Calu3 (cell line): ENCODE measurements at places on chromosomes 1 and 21. TPM values are rescaled to one million over a fixed set of nuclear protein-coding genes. Genes with fewer than 3 reads are reported as not detected.

Gene BRDT
- not detected in 2 replicates for total RNA-seq

Gene CHIT1
- total RNA-seq: not detected in 2 replicates

DNA sequence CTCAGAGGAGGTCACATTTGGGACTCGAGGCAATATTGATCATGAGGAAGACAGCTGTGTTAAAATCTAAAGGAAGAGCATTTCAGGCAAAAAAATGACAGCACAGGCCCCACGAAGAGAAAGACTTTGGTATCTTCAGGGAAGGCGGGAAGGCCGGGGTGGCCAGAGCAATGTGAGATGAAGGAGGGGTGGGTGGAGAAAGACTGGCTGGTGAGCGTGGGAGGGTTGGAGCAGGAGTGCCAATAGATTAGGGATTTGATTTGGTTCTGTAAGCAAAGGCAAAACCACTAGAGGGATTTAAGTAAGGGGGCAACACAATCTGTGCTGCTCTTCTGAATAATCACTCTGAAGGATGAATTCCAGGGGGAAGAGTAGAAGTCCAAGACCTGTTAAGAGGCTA is 48.0 kb upstream of the BCL9 start:
- no peak overlapping the region for H3K4me3 ChIP-seq
- no peak overlapping the region for H3K27ac ChIP-seq
- no peaks in the 10 kb centered on the region for H3K27me3 ChIP-seq

DNA sequence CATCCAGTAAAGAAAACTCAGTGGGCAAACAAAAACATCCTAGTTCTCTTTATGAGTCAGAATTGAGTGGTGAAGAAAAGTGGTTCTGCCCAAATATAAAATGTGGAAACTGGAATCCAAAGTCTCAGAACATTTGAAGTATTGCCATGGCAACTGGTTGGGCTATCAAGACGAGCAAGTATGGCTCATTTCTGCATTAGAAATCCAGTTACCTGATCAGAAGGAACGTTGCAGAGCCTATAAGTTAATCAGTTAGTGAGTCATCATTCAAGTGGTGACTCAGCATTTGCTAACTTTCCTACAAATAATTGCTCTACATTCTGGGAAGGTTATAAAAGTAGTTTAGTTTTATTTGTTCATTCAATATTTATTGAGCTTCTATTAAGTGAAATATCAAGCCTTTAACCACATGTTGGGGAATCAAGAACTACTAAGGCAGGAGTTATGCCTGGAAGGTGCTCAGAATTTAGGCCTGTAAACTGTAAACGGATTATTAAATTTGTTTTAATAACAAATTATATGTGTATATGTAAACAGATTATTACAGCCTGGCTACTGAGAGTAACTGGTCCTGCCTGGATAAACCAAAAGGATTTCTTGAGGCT is 104.3 kb downstream of the PAPPA2 start:
- H3K27me3 ChIP-seq: peaks cover 32% of the 10 kb centered on the region
- no peak for DNase-seq
- H3K36me3 ChIP-seq: no peaks in the 10 kb centered on the region
- no peak overlapping the region for H3K4me3 ChIP-seq
- H3K27ac ChIP-seq: no peak overlapping the region

- H3K27ac ChIP-seq: no peak overlapping the region
- no peaks in the 10 kb centered on the region for H3K4me1 ChIP-seq
- DNase-seq: no peak
- no peaks in the 10 kb centered on the region for H3K36me3 ChIP-seq
- no peak overlapping the region for H3K4me3 ChIP-seq
Measured at GRCh38 chr1:209154912-209155311, 428.6 kb upstream of the CAMK1G start.
